Retina (tissue), 1 donor: ENCODE measurements at places on chromosomes 5 and 9.

DNA sequence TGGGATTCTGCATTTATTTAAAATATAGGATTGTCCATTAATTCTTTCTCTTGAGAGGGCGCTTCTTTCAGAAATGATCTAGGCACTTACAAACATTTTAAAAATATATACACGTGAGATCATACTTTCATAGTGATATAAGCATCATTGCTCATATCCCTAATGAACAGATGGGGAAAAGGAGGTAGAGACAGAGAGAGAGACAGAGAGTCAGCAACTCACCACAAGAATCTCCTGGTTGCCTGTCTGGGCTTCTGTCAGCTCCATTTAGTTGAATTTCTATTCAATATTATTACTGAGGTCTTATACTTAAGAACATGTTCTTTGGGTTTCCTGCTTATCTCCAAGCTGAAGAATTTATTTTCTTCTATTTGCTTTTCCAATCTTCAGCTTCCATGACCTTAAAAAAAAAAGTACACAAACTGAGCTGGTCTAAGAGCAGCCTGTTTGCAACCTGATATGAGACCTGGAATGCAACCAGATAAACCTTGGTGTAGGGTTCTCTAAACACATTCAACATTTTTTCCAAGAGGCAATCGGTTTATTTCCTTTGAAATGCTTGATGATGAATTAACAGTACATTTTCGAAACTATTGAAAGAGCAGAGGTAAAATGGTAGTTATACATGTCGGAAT is 51.6 kb upstream of the LIFR start:
- no peak for DNase-seq

DNA sequence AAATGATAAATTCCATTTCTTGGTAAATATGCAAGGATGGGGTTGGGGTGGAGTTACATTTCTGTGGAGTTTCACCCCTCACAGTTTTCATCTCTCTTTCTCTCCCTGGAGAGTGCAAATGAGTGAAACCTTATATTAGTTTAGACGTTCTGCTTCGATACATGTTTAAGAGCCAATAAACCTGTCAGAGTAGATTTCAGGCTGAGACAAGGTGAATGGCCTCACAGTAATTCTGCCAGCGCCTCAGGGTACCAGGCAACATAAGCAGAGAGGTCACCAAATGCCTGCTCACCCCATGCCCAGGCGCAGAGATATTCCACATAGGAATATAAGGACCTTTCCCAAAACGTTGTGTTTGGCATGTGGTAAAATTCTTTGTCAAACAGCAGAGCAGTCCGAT is 154.9 kb upstream of the VLDLR start:
- DNase-seq, result no peak

GRCh38 chr5:152297866-152298265 is 107.2 kb downstream of the NMUR2 start:
- DNase-seq, result no peak

DNA sequence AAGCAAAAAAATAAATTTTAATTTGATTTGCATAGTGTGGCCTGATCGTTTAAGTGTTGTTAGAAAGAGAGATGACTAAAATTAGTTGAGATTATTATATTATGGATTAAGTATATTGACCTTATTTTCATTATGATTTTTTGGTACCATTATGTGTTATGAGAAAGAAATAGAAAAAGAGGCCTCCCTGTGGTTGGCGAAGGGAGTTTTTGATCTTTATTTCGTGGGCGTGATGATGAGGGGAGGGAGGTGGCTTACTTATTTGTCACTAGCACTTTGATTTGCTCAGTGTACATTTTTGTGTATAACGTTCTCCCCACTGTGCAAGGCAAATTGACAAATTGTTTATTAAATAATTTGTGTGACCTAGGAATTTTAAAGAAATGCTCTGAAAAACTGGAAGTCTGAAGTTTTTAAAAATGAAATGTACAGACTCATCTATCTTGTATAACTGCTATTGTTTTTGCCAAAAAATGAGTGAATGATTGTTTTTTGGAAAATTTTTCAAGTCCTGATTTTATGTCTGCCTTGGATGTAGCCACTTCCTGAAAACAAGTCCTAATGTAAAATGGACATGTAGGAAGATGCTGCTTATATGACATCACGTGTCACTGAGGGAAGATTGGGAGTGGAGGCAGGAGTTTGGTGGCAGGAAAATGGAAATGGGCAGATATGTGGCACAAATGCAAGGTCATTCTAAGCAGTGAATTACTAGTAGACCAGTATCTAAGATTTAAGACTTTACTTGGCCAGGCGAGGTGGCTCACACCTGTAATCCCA is 3.0 kb downstream of the DAPK1 start:
- DNase-seq, result no peak

DNA sequence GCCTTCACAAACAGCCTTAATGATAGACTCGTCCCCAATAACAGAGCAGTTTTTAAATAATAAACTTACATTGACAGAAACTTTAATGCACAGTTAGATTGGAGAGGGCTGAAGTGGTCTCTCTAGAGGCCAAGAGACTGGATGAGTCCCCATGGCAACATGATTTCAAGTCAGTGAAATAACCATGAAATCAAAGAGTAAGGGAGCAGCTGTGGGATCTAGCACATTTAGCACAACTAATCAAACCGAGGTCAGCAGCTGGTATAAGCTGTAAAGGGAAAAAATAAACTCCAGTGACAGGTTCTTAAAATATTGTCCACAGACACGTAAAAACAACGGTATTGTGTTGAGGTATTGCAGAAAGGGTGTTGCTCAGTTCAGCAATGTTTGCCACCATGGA is 916.6 kb downstream of the DNAH5 start:
- peak; percentile 26 for DNase-seq

DNA sequence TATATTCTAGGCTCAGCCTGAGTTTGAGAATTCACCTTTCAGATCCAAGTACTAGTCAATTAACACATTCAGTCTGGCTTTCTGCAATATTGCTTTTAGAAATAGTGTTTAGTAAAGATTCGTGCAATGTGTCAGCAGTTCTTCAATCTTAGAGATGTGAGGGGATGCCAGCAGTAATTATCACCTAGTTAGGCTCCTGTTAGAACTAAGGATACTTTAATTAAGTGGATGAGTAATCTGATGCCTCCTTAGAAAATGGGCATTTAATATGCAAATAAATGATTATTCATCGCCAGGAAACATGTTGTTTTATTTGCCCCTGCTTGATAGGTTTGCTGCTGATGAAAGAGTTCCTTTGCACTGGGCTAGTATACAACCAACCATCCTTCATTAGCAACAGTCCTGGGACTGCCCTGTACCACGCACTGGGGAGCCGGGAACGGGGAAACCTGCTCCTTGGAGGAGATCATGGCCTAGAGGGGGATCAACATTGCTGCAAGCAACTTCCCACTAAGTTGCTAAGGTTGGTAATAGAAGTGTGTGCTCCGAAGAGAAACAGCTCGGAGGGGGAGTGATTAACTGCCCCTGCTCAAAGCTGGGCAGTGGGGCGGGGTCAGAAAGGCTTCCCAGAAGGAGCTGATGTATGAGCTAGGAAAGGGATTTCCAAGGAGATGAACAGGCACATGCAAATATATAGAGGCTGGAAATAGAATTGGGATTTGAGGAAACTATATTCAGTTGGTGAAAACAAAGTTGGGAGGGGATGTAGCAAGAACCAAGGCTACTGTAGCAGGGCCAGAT is 231.8 kb downstream of the DRD1 start:
- no peak for DNase-seq

- DNase-seq, result no peak
Observed at GRCh38 chr5:78627766-78628165, 20.8 kb downstream of the LHFPL2 start.

DNA sequence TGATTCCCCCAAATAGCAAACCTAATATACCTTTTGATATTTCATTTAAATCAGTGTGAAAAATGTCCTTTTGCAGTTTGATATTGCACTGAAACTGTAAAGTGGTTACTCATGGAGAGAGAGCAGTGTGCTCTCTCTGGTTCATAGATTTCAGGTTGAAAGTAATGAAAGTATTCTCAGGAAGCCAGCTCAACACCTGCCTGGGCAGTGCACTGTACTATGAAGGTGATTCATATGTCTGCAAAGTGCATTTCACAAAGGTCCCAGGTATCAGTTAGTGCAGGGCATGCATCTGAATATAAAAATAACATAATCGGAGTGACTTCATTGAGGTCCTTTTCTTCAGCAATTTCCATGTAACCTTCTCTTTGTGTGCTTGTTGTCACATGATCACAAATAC is 274.3 kb downstream of the CDH18 start:
- DNase-seq, result no peak

GRCh38 chr5:2109566-2109965 is 226.8 kb upstream of the IRX4 start:
- DNase-seq, result no peak

GRCh38 chr9:25677301-25678146 is 720 bp downstream of the TUSC1 start:
- DNase-seq, result peak; percentile 91

DNA sequence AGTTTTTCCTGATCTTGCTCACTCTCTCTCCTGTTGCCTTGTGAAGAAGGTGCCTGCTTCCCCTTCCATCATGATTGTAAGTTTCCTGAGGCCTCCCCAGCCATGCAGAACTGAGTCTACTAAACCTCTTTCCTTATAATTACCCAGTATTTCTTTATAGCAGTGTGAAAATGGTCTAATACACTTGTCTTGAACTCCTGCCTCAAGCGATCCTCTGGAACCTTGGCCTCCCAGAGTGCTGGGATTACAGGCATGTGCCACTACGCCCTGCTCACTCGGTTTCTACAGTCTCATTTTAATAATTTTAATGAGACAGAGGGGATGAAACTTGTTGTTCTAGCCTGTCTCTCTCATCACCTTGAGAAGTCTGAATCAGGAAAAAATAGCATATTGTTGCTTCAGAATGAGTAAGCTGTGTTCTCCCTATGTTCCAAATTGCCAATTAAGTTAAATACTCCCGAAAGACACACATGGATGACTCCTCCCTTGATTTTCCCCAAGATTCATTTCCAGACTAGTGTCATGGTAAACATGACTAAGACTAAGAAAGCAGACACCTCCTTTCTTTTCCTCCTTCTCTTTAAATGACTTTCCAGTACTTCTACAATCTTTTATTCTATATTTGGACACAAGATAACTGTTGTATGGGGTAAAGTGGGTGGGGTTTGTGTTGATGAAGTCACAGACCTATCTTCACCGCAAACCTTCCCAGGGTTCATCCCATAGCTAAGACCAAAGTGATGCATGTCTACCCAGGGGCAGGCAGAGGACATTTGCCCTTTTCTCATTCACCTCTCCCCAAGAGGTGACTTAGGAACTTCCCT is 7.8 kb upstream of the DNAJC18 start:
- no peak for DNase-seq

- DNase-seq, result no peak
Observed at GRCh38 chr5:153659039-153659736, 168.7 kb downstream of the GRIA1 start.

- DNase-seq, result no peak
Observed at GRCh38 chr5:28450997-28451396, 1412.6 kb upstream of the CDH9 start.

DNA sequence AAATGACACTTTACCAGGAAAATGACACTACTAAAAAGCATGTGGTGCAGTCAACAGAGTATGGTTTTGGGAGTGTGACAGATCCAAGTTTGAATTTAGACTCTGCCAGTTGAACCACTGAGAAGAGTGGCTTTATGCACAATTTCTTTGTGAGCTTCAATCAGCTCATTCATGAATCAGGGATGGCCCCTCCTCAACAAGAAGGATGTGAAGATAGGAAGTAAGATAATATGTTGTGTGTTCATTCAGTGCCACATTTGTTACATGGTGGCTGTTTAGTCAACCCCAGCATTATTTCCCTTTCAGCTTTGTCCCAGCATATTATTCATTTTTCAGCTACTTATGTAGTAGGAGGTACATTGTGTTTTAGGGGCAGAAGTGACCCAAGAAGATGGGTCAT is 140.1 kb downstream of the TLE4 start:
- DNase-seq, result no peak

GRCh38 chr5:149379818-149380374 is 804 bp upstream of the IL17B start:
- DNase-seq, result no peak

- DNase-seq, result no peak
Observed at GRCh38 chr5:177312649-177313181, 1.0 kb upstream of the MXD3 start.

GRCh38 chr9:74499770-74500583 is 2.8 kb downstream of the RORB start:
- peak; percentile 77 for DNase-seq

DNA sequence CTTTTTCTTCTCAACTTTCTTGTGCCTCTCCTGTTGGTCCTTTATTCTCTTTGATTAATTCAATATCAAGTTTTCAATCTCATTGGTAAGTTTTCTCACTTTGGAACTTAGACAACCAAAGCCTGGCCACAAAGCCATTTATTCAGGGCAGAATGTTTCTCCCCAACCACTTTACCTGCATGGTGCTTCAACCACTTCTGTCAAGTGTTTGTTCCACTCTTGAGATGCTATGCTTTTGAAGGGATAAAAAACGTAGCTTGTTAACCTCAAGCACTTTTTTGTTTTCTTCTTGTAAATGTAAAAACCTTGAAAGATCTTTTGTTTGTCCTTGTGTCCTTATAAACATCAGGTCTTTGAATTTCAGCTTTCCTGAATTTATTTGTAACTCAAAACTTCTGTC is 966.7 kb downstream of the MAT2B start:
- DNase-seq, result no peak

DNA sequence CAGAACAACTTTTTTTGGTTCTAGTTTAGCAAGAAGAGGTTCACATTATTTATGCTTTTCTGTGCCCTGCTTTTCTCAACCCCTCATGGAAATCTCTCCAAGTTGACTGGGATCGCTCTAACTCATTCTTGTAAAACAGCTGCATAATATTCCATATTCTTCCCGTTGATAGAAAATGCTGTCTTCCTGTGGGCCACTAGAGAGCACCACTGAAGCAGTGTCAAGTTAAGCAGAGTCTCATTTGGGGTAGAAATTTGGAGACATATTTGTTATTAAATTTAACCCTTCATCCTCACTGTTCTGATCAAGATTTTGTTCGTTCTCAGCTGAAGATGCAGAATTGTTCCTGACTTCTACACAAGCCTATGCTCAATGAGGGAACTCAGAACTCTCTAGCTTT is 140.1 kb downstream of the CEMIP2 start:
- no peak for DNase-seq

DNA sequence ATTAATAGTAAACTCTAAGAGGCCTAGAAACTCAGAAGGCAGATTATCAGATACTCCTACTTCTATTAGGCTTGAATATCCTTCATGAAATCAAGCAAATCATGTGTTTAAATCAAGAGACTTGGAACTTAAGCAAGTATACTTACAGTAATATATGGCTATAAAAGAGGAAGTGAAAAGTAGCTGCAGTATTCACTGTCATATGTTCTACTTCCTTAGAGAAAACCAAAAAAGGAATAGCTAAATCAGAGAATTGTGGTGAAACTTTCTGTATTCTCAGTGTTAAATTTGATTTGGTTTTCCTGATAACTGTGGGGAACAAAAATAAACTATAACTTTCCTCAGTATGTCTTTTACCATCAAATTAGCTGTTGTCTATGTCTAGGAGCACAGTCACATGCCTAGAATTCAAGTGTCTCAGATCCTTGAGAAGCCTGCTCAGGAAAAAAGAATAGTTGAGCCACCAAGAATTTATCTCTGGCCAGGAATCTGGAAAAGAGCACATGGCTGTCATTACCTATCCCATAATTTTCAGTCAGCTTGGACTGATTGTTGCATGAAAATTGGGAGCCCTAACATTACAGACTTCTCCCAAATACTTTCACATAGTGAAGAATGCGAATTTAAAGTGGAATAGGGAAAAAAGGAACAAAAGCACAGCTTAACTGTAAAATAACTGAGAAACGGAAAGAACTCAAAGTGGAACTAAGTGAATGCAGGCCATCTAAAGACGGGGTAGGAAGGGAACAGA is 1.7 kb downstream of the FKBP15 start:
- no peak for DNase-seq

- DNase-seq, result no peak
Observed at GRCh38 chr9:69376651-69377050, 51.6 kb downstream of the ENTREP1 start.

- DNase-seq, result no peak
Observed at GRCh38 chr5:53614376-53614885, 54.0 kb downstream of the NDUFS4 start.
